IPS-NIHi11 (cell line): ENCODE measurements at places on chromosomes 16 and 17.
A peak's percentile ranks its signal among the peaks of the same experiment; 100 is the strongest.

- peak; percentile 77 for DNase-seq
Observed at GRCh38 chr17:41772218-41772585, 14.3 kb downstream of the JUP start.

DNA sequence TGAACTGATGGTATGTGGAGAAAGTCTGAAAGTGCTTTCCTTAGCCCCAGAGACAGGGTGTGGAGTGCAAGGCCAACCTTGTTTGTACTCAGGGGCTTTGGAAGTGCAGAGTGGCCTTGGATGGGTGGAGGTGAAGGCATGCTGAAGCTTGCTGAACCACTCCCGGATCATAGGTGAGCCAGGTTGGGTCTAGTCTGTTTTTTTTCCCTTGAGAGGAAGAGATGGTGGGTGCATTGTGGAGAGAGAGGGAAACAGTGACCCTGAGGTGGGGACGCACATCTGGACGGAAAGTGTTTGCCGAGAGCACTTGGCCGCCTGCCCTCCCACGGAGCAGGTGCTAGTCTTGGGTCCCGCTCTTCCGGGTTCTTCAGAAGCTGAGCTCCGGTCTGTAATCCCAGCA lies 12.5 kb downstream of the ABAT start:
- no peak for DNase-seq

- DNase-seq: no peak
Observed at GRCh38 chr16:74456290-74456625, 35.0 kb upstream of the CLEC18B start.

GRCh38 chr17:59315866-59316265 lies 15.6 kb upstream of the YPEL2 start:
- no peak for DNase-seq

DNA sequence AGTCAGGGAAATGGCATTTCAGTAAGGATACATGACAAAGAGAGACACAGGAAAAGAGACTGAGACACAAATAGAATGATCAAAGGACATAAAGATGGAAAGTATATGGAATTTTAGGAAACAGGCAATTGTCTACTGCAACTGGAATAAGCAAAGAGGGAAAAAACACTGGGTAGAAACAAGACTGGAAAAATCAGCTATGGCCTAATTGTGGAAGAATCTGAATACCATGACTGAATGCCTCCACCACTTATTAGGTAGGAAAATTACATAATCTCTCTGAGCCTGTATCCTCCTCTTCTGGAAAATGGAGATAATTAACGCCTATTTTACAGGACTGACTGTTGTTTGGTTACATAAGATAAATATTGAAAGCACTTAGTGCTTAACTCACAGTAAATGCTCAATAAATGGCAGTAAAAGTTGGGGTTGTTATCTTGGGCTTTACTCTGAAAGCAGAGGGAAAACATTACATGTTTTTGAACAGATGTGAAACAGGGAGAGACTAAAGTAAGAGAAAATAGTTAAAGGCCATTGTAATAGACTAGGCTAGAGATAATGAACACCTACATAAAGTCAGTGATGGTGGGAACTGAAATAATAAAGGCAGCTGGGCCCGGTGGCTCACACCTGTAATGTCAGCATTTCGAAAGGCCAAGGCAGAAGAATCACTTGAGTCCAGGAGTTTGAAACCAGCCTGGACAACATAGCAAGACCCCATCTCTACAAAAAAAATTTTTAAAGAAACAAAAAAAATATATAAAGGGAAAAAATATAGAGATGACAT lies 63.5 kb upstream of the C17orf78 start:
- DNase-seq: no peak

DNA sequence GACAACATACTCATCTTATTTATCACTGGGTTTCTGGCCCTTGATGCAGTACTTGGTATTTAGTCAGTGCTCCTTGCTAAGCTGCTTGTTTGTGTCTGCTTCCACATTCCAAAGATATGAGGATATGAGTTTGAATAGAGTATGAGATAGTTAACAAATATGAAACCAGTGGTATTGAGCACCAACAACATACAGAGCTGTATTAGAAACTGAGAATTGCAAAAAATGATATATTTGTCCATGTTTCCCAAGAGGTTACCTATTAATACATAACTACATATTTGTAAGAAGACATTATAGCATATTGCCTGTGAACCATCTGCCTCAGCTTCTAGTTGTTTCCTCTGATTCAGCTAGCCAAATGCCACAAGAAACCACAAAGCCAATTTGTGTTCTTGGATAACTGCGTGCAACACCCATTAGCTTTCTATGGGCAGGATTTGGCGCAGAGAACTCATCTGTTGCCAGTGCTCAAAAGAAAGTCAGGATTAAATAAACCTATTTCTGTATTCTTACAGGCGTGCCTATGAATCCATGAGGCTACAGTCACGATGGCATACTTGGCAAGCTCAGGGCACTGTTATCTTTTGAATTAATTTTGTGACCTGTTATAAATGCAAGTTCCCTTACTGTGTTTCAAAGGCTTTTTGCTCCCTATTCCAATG lies 194.4 kb downstream of the MAP2K6 start:
- DNase-seq: no peak

DNA sequence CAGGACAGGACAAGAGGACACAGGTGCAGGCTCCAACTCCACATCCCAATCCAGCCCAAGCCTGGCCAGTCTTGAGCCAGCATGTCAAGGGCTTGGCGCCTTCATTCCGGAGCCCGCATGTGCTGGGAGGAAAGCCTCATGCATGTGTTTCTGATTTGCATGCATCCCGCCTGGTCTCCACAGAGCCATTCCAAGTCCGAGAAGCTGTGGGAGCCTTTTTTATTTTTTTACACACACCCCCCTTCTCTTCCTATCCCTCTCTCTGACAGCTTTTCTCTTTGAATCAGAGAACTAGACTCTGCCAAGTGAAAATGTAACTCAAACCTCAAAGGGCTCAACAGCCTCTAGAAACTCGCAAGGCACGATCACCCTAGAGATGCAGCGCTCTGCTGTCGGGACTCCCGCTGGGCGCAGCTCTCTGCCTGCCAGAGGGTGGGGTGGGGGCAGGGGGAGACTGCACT lies 45.1 kb downstream of the NOG start:
- no peak for DNase-seq

- DNase-seq: no peak
Observed at GRCh38 chr16:28925386-28926228, 569 bp upstream of the RABEP2 start.

DNA sequence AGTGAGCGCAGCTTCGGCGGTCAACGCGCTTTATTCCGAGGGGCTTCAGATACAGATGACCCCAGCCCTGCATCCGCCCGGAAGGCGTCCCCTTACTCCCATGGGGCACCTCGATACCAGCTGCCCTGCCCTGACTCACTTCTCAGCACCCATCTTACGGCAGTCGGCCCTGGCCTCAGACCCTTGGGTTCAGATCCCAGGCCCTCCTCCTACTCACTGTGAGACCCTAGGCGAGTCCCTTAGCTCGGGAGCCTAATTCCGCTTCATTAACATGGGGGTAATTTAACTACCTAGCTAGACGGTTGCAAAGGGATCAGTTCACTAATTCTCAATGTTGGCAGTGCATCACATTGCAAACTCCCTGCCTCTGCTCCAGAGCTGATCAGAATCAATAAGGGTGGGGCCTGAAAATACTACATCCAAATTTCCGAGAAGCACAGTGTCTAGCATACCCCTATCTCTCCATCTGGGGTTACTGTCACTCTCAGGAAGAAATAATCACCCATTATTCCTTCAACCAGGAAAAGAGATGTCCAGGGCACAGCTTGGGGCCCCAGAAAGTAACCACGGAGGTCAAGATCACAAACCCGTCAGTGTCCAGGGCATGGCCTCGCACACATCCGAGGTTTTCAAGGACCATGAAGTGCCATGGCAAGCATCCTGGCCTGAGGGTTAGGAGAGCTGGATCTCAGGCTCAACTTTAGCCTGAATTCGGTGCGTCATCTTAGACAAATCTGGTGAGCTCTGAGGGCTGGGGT lies 415 bp upstream of the FLOT2 start:
- DNase-seq: no peak

GRCh38 chr16:69368866-69369265 lies 16.9 kb downstream of the TERF2 start:
- no peak for DNase-seq

GRCh38 chr17:17345294-17345597 lies 42.1 kb downstream of the NT5M start:
- no peak for DNase-seq
